ENCODE measurements at places on chromosomes 12 and 14.

GRCh38 chr12:55017416-55017925 lies 2.3 kb upstream of the NEUROD4 start:
- no peak for DNase-seq

DNA sequence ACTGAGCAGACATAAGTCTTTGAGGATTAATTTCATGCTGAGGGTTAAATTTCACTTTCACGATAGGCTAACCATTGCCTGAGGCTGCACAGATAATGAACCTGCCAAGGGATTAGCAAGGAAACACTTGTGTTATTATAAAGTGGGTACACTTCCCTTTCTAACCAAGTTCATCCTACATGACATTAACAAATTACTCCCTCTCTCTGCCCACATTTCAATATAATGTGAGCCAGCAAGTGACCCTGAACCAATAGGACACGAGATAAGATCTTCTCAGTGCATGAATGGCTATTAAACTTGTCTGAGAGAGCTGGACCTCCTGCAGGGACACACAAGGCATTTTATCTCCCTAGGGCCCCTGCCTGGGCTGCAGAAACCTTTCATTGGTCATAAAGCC lies 173.5 kb downstream of the PAX9 start:
- no peak for DNase-seq

GRCh38 chr12:127781336-127781735 lies 485.6 kb upstream of the TMEM132C start:
- DNase-seq = no peak

- no peak for DNase-seq
Observed at GRCh38 chr14:64095620-64096019, 198.6 kb downstream of the ESR2 start.

- DNase-seq = no peak
Observed at GRCh38 chr12:52390739-52391617, 5.5 kb upstream of the KRT84 start.

- DNase-seq = no peak
Observed at GRCh38 chr12:118325081-118325480, 47.6 kb downstream of the TAOK3 start.

DNA sequence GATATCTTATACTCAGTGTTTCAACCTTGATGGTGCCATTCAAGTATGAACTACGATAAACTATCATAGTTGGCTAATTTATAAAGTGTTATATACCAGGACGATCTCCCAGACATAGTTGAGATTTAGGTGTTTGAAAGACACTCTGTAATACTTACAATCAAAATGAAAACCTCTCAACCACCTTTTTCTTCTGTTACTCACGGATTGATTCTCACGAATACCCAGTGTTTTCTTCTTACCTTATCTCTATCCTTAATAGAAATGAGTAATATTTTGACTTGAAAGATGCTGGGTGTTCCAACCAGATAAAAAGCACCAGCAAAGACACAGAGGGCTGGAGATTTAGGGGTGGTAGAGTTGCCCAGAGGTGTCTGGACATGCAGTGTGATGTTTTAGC lies 169.9 kb downstream of the PTCSC3 start:
- DNase-seq = no peak

- DNase-seq = no peak
Observed at GRCh38 chr12:98638009-98638408, 6.6 kb downstream of the IKBIP start.

GRCh38 chr14:101707863-101708620 lies 53.5 kb upstream of the PPP2R5C start:
- DNase-seq = no peak

DNA sequence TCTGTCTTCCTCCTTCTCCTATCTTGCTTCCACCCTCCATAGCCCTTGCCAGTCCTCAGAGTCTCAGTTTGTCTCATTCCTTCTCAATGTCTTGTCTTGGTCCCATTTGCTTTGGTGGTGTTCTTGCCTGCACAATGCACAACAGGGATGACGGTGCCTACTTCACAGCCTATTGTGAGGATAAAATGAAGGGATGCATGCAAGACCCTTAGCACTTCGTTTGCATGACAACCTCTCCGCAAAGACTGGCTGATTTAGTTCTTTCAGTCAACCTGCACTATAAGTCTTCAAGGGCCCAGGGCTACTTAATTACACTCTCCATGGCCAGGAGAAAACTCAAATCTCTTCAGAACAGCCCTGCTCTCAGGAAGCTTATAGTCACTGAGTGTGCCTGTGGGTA lies 8.5 kb downstream of the SELPLG start:
- DNase-seq = no peak

- DNase-seq = no peak
Observed at GRCh38 chr12:27001663-27002062, 12.5 kb downstream of the TM7SF3 start.

DNA sequence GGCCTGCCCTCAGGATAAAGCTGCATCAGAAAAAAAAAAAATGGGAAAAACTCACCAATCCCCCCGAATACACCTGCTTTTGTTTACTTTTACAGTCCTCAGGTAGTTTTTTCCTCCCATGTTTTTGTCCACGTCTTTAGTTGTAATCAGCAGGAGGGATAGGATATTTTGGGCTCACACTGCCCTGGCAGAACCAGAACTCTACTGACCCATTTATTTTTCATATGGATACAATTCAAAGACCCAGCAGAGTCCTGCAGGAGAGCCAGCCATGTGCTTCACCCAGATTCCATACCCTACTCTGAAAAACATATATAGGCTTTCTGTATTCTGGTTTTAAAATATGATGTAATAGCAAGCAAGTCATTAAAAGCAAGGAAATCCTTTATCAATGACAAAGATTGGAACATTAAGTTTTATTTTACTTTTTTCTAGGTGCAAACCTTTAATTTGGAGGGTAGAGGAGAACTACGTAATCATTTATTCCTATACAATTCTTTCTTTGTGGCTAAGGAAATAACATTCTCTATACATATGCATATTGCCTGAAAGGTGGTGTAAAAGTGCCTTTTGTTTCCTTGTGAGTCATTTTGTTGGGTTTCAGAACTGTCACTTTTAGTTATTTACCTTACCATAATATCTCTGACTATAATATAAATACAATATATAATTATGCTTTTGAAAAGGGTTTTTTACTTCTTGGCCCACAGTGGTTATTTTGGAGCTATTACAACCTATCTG lies 19.1 kb downstream of the DACT1 start:
- no peak for DNase-seq
